ENCODE measurements at places on chromosomes 11 and 22.

DNA sequence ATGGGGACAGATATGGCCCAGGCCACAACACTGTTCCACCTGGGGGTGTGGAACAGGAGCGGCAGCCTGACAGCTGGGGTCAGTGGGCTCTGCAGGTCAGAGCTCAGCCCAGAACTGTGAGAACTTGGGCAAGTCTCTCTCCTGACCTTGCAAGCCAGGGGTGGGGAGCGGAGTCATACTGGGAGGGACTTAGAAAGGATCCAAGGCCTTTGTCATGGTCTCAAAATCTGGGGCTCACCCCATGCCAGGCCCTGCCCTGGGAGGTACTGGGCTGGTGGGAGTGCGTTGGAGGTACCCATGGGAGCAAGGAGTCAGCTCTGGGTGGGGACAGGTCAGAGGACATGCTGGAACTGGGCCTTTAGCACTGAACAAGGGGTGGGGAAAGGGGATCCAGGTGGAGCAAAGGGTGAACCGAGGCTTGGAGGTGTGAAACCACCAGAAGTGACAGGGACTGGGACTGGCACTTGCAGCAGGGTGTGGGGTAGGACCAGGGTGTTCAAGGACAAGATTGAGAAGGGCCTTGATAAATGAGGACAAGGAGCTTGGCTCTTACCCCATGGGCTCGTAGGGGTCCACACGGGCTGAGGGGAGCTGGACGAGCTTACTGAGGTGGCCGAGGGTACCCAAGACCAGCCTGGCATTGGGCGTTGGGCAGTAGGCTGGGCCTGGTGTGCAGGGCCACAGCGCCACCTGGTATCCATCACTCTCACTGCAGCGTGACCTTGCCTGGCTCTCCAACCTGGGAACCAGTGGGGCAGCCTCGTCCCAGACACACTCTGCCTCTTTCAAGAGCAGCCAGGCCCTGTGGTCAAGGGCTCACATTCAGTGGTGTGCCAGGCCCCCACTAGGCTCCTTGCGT is 7.4 kb upstream of the PMM1 start:
- DNase-seq: peak; percentile 26

GRCh38 chr11:43582863-43583462 is 97.6 kb upstream of the HSD17B12 start:
- no peak for DNase-seq

DNA sequence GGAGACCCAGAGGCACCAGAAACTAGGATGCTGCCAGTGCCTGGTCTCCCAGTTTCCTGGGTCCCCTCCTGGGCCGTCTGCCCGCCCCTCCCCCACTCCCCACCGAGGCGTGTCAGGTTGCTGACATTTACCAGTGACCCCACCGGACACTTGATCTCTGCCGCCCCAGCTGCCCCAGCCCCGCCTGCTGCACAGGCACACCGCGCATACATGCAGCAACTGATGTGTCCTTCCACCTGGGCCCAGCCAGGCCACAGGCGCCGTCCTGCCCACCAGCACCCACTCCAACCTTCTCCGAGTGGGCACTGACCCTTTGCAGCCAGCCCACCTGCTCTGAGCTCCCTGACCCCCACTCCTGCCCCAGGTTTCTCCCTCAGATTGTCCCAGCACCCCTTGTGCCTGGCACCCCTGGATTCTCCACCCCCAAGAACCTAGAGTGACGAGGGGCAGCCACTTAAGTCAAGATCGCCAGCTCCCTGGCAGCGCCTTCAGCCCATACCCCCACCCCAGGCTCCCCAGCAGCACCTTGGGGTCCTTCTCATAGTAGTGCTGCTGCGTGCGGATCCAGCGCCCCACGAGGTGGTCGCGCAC is 548 bp downstream of the PYGM start:
- no peak for DNase-seq

DNA sequence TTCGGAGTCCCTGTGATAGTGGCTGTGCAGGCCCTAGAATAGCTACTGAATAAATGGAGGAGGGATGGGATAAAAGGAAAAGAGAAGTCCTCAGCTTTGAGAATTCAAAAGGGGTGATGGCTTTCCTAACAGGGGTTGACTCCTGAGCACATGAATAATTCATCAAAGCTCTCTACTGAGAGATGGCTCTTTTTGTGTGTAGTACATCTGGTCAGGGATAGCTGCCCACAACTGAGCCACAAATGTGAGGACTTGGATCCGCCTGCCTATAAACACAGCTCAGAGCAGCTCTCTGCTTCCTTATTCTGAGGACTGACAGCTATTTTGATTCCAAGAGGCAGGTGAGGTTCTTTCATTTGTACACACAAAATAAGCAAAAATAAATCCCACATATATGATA is 82.3 kb downstream of the USP35 start:
- DNase-seq: no peak

DNA sequence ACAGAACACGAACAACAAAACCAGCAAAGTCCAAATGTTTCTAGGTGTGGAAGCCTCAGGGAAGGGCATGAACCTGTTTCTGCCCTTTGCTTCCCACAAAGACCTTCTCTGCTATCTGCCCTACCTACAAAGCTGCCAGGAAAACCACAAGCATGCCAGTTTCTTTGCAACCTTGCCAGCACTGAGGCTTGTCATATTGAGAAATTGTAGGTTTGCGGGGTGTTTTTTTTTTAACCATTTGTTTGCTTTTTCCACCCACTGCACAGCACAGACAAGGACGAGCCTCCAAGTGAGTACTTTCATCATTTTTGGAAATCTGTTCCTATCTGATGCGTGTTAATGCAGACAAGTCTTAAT is 12.8 kb downstream of the PARVG start:
- peak; percentile 28 for DNase-seq

DNA sequence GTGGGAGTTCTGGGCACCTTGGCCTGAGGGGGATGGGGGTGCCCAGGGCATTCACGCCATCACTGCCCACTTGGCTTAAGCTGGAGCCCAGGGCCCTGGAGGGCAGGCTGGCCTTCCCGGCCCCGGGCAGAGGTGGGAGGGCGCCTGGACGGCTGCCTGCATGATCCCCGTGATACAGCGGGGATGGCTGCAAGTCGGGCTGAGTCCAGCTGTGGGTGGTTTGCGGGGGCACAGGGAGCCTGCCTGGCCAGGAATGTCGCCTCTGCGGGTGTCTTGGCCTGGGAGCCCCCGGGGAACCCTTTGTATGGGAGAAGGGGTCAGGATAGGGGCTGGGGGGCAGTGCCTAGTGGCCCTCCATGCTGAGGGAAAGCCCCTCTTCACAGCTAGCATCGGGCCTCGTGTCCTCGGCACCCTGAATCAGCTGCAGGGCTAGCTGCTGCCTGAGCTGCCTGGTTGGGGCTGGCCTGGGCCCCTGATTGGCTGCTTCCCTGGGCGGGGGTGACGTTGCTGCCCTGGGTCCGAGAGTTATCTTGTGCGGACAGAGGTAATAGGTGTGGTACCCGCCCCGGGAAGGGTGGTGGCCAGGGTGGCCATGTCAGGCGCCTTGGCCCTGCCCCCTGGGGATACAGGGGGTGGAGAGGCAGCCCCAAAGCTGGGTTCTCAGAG is 8.3 kb downstream of the BRSK2 start:
- no peak for DNase-seq

DNA sequence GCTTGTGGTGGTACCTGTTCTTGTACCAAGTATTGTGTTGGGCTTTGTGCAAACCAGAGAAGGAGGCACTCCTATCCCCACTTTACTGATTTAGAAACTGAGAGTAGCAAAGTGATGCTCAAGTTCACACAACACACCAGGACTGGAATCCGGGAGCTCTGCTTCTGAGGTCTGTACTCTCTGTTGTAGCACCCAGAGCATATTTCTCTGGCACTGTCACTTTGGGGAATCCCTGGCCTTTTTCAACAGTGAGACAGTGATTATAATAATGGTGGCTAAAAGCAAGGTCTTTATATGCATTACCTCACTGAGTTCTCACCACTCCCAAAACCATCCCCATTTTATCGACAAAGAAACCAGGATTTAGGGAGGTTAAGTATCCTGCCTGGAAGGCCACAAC is 362.4 kb downstream of the TENM4 start:
- DNase-seq: no peak

DNA sequence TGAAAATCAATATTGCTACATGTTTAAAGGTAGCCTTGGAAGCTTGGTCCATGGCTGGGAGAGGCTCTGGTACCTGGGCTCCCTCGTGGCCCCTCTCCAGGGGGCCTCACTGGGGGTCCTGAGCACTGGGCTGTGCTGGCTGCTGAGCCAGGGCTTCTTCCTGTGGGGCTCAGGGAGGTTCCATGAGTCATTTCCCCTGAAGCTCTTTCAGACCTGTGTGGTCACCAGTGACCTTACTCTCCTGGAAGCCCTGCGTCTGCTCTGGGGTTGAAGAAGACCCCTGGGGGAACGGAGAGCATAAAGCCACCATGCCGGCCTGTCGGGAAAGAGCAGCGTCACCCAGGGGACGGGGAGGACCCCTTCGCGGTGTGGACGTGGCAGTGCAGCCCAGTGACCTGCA is 389.0 kb downstream of the TBC1D22A start:
- DNase-seq: no peak

DNA sequence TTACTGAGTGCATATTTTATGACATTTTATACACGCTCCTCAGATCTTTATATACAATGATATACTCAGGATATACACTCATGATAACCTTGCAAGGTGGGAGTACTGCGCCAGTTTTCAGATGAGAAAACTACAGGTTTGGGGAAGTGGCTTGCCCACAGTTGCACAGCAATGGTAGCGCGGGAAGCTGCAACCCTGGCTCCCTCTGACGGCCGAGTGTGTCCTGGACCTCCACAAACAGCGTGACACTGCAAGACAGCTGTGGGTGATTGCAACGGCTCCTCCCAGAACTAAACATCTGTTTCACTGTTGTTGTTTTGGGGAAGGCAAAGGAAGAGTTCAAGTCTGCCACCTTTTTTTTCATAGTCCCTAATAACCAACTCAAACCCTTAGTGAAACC is 47.0 kb downstream of the PACSIN2 start:
- no peak for DNase-seq

DNA sequence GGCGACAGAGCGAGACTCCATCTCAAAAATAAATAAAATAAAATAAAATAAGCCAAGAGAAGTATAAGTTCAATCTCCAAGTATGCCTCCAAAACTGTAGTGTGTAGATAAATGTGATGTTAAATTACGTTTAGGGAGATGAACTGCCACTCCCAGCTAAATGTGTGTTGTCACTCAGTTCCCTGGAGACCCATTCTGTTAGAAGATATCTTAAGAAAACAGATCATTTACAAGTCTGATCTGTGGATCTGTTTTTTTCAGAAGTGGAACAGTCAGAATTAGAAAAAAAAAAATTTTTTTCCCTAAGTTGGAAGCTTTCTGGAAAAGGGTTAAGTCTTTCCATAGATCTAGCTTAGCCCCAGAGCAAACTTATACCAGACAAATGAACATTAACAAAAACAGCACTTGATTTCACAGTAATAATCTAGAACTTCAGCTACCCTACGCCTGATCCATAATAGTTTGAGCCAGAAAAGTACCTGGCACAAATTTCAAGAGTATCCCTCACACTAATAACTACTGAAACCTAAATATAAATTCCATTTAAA is 18.2 kb downstream of the CELF1 start:
- DNase-seq: no peak

Data from T-helper 2 cell treated with Interferon-gamma antibody and Interleukin-4, amounts not matched to agents 5 μg/mL and 100 μg/mL, for 36 hours (primary cell).